GM23248 (cell line): ENCODE measurements at places on chromosomes 7 and 10. TPM values are rescaled to one million over a fixed set of nuclear protein-coding genes. Genes with fewer than 3 reads are reported as not detected.

GRCh38 chr7:25851332-25852210, 300.4 kb upstream of the NFE2L3 start:
- H3K4me1 ChIP-seq, result peaks cover 82% of the 10 kb centered on the region
- peak; percentile 91 for DNase-seq
- H3K4me3 ChIP-seq, result peak overlapping the region; percentile 64
- H3K27me3 ChIP-seq, result no peaks in the 10 kb centered on the region
- no peak overlapping the region for H3K27ac ChIP-seq

DNA sequence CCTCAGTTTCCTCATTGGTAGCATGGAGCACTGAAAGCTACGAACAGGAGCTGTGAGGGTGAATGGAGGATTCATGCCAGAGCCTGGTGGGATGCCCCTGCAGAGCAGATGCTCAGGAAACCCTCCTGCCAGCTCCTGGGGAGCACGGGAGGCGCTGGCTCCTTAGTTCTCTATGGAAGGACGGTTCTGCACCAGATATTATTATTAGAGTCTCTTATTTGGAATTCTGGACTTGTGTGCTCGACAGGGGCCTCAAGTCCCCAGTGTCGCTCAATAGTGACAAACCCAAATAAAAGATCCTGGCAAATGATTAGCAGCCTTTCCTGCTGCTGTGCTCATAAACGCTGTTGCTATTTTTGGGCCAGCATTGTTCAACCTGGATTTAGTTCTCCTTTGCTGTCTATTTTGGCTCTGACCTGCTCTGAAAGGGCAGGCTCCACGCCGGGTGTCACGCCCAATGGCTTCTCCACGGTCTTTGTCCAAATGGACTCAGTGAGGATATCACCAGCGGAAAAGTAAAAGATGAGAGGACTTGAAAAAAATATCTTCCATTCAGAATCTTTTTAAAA, 23.0 kb upstream of the KLF6 start:
- H3K36me3 ChIP-seq, result no peaks in the 10 kb centered on the region
- DNase-seq, result no peak
- H3K27ac ChIP-seq, result peak overlapping the region; percentile 100
- no peaks in the 10 kb centered on the region for H3K27me3 ChIP-seq

- no peak overlapping the region for H3K27ac ChIP-seq
- no peaks in the 10 kb centered on the region for H3K27me3 ChIP-seq
- DNase-seq, result no peak
- H3K36me3 ChIP-seq, result no peaks in the 10 kb centered on the region
Measured at GRCh38 chr7:123355576-123356190, 155.9 kb upstream of the SLC13A1 start.

- H3K27ac ChIP-seq, result no peak overlapping the region
- no peaks in the 10 kb centered on the region for H3K4me1 ChIP-seq
- no peak for DNase-seq
- H3K4me3 ChIP-seq, result no peak overlapping the region
- H3K27me3 ChIP-seq, result no peaks in the 10 kb centered on the region
- no peaks in the 10 kb centered on the region for H3K36me3 ChIP-seq
Measured at GRCh38 chr7:155483868-155484325, 26.0 kb downstream of the EN2 start.

GRCh38 chr10:126913316-126913715, 8.1 kb downstream of the DOCK1 start:
- no peaks in the 10 kb centered on the region for H3K36me3 ChIP-seq
- DNase-seq, result no peak
- no peaks in the 10 kb centered on the region for H3K27me3 ChIP-seq

Gene SPDYE16
- not detected in 2 replicates for total RNA-seq

Gene UTF1
- total RNA-seq, result not detected in 2 replicates

Gene ADAM22
- total RNA-seq, result 0.54 TPM in 1 of 2 replicates, not detected in the other
